ENCODE measurements at places on chromosomes 5 and 9. TPM values are rescaled to one million over a fixed set of nuclear protein-coding genes. Genes with fewer than 3 reads are reported as not detected.
A peak's percentile ranks its signal among the peaks of the same experiment; 100 is the strongest.

- H3K4me1 ChIP-seq, result no peaks in the 10 kb centered on the region
- no peak overlapping the region for H3K27ac ChIP-seq
- H3K36me3 ChIP-seq, result no peaks in the 10 kb centered on the region
- H3K4me3 ChIP-seq, result no peak overlapping the region
- DNase-seq, result no peak
Observed at GRCh38 chr5:41156739-41157138, 56.6 kb downstream of the C6 start.

GRCh38 chr5:137275083-137275482 lies 224.0 kb downstream of the SPOCK1 start:
- H3K4me1 ChIP-seq, result peaks cover 4% of the 10 kb centered on the region
- no peak for DNase-seq
- no peaks in the 10 kb centered on the region for H3K36me3 ChIP-seq
- peaks cover 6% of the 10 kb centered on the region for H3K27me3 ChIP-seq
- H3K27ac ChIP-seq, result no peak overlapping the region

DNA sequence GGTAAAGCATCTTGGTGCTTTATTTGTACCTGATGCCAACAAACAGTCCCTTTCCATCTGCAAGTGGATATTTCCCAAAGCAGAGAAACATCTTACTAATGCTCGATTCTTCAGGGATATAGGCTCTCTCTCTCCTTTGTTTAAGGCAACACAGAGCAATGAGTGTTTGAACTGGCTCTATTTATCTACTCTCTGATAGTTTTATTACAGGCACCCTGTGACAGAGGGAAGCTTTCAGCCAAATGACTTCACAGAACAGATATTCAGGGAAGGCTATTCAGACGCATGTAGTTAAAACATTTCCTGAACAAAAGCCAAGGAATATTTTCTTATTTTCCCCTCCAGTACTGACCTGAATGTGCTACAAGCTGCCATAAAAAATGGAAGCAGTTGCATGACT lies 141.8 kb downstream of the YIPF5 start:
- H3K27me3 ChIP-seq, result no peaks in the 10 kb centered on the region
- H3K4me1 ChIP-seq, result peaks cover 2% of the 10 kb centered on the region
- H3K4me3 ChIP-seq, result no peak overlapping the region
- no peaks in the 10 kb centered on the region for H3K36me3 ChIP-seq

GRCh38 chr5:1336106-1336561 lies 8.8 kb downstream of the CLPTM1L start:
- no peak for DNase-seq
- peaks cover 43% of the 10 kb centered on the region for H3K36me3 ChIP-seq
- H3K4me3 ChIP-seq, result no peak overlapping the region
- no peaks in the 10 kb centered on the region for H3K4me1 ChIP-seq
- no peak overlapping the region for H3K27ac ChIP-seq

DNA sequence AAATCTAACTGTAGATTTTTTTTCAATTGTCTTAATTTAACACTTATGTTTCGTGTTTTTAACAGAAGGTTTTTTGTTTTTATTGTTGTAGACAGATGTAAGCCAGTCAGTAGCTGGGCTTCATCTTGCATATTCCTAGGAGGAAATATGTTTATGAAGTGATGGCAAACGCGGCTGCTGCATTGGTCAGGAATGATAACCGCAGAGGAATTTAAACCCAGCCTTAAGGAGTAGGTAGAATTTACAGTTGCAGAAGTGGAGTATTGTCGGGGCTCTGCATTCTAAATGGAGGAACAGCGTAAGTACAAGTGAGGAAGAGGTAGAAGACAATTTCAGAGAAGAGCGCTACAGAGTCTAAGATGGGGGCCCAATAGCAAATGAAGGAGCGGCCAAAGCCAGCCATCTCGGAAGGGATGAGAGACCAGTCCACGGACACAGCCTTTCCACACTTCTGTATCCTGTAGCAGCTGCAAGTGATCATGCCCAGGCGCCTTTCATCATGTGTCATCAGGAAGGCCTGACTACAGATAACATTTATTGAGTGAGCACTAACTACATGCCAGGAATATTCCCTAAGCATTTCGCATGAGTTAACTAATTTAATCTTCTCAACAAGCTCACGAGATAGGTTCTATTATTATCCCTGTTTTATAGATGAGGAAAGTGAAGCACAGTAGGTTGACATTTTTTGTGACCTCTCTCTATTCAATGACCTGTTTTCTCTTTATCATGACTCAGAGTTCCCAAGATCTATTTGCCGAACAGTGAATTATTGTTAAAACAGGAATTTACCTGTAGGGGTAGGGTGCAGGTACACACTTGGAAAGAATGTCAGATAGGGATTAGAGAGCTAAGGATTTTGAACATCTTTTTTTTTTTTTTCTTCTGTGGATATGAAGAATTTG lies 38.1 kb downstream of the CMYA5 start:
- no peak overlapping the region for H3K4me3 ChIP-seq
- H3K4me1 ChIP-seq, result no peaks in the 10 kb centered on the region
- H3K27ac ChIP-seq, result no peak overlapping the region
- peaks cover 18% of the 10 kb centered on the region for H3K36me3 ChIP-seq
- no peaks in the 10 kb centered on the region for H3K27me3 ChIP-seq
- peak; percentile 54 for DNase-seq

- H3K4me3 ChIP-seq, result no peak overlapping the region
- H3K4me1 ChIP-seq, result no peaks in the 10 kb centered on the region
- no peaks in the 10 kb centered on the region for H3K36me3 ChIP-seq
- DNase-seq, result no peak
- peaks cover 11% of the 10 kb centered on the region for H3K27me3 ChIP-seq
- no peak overlapping the region for H3K27ac ChIP-seq
Observed at GRCh38 chr9:16436545-16436944, 433.9 kb downstream of the BNC2 start.

DNA sequence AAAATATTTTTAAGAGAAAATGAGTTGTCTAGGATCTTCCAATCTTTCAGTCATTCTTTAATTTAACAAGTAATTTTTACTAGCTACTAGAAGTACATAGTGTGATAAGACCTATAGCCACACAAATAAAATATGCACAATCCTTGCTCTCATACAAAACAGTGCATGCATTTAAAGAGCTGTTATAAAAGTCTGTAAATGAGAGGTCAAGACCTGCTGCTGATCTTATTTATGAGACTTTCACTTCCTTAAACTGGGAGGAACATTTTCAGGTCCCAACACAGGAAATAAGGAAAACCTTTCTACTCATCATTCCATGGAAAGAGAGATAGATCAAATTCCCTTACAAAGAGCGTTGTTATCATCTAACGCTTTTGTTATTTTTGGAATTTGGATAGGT lies 54.2 kb upstream of the PAM start:
- no peaks in the 10 kb centered on the region for H3K36me3 ChIP-seq
- DNase-seq, result no peak
- H3K4me1 ChIP-seq, result no peaks in the 10 kb centered on the region
- H3K27ac ChIP-seq, result no peak overlapping the region
- no peaks in the 10 kb centered on the region for H3K27me3 ChIP-seq

DNA sequence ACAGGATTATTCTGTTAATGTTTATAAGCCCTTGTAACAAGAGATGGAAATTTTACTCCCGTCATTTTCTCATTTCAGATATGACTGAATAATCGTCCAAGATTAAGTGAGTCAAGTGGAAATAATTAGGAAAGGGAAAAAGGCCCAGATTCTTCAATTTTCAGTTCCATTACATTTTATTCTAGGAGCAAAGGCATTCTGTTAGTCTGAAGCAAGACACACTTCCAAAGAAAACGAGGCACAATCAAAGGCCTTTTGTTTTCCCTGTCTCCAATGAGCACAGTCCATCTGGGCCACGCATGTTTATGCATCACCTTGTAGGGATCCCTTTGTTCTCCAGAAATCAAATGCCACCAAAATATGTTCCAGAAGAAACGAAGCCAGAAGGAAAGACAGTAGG lies 382.9 kb upstream of the RFX3 start:
- H3K4me1 ChIP-seq, result no peaks in the 10 kb centered on the region
- H3K4me3 ChIP-seq, result no peak overlapping the region
- no peaks in the 10 kb centered on the region for H3K27me3 ChIP-seq
- no peak overlapping the region for H3K27ac ChIP-seq

- H3K27ac ChIP-seq, result no peak overlapping the region
- no peak overlapping the region for H3K4me3 ChIP-seq
- peaks cover 4% of the 10 kb centered on the region for H3K27me3 ChIP-seq
- DNase-seq, result no peak
Observed at GRCh38 chr5:151556806-151557205, 34.3 kb downstream of the FAT2 start.

DNA sequence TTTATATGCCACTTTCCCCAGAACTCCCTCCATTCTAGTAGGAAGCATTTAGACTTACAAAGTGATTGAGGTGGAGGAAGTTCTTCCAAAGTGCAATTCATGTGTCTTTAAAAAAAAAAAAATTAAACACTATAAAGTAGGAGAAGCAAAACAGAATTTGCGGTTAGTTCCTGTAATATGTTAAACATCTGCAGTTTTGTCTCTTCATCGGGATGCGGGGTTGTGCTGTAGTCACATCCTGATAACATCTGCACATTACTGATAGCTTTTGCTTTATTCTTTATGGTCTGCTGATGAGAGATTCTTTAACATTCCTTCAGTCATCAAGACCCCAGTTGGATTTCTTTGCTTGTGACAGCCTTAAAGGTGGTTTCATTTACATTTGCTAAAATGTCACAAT lies 694.3 kb downstream of the NR2F1-AS1 start:
- no peak overlapping the region for H3K4me3 ChIP-seq
- H3K27ac ChIP-seq, result no peak overlapping the region
- H3K27me3 ChIP-seq, result peaks cover 63% of the 10 kb centered on the region
- no peaks in the 10 kb centered on the region for H3K36me3 ChIP-seq

GRCh38 chr5:58795327-58795726 lies 212.5 kb downstream of the RAB3C start:
- no peak for DNase-seq
- no peaks in the 10 kb centered on the region for H3K27me3 ChIP-seq
- H3K27ac ChIP-seq, result no peak overlapping the region
- no peaks in the 10 kb centered on the region for H3K36me3 ChIP-seq
- no peaks in the 10 kb centered on the region for H3K4me1 ChIP-seq

GRCh38 chr9:4680750-4681149 lies 1.4 kb downstream of the CDC37L1 start:
- no peaks in the 10 kb centered on the region for H3K27me3 ChIP-seq
- DNase-seq, result no peak
- peak overlapping the region; percentile 48 for H3K4me3 ChIP-seq
- peak overlapping the region; percentile 95 for H3K27ac ChIP-seq
- H3K36me3 ChIP-seq, result peaks cover 4% of the 10 kb centered on the region
- H3K4me1 ChIP-seq, result peaks cover 19% of the 10 kb centered on the region

DNA sequence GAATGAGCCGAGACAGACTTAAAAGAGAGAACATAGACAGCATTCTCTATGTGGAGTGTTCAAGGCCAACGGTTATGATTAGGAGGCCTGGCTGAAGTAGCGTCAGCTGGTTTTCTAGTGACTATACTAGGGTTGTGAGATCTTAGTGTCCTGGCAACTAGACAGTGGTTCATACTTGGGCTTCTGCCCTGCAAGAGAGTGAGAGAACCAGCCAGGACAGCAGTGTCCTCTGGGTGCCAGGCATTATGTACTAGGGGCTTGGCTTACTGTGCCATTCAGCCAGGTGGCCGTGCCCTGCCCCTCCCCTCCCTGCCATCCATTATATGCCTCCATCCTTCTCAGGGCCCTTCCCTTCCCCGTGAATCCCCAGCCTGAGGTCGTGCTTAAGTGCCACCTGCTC lies 56.8 kb downstream of the TRIO start:
- H3K36me3 ChIP-seq, result no peaks in the 10 kb centered on the region
- no peak overlapping the region for H3K4me3 ChIP-seq
- no peaks in the 10 kb centered on the region for H3K27me3 ChIP-seq
- H3K4me1 ChIP-seq, result peaks cover 35% of the 10 kb centered on the region
- DNase-seq, result no peak
- no peak overlapping the region for H3K27ac ChIP-seq

DNA sequence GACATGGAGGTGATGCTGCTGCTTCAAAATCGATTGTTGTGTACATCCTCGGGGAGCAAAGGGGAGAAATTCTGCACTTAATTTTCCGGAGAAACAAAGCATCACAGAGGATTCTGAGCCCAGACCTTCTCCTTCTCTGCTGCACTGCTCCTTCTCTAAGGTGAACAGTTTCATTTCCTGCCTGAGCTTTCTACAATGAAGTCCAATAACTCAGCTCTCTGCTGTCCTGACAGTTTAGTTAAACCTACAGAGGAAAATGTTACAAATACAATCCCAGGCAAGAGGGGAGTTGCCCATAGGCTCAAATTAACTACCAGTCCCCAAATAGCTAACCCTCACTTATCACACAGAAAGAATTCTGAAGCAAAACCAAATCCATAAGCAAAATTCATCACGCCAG lies 206.3 kb downstream of the EFNA5 start:
- peaks cover 39% of the 10 kb centered on the region for H3K4me1 ChIP-seq
- no peak overlapping the region for H3K4me3 ChIP-seq
- H3K36me3 ChIP-seq, result no peaks in the 10 kb centered on the region
- no peak for DNase-seq
- no peak overlapping the region for H3K27ac ChIP-seq

- H3K27me3 ChIP-seq, result no peaks in the 10 kb centered on the region
- no peak overlapping the region for H3K27ac ChIP-seq
- no peaks in the 10 kb centered on the region for H3K4me1 ChIP-seq
- no peak overlapping the region for H3K4me3 ChIP-seq
- DNase-seq, result no peak
- H3K36me3 ChIP-seq, result no peaks in the 10 kb centered on the region
Observed at GRCh38 chr5:7676455-7676854, 174.5 kb downstream of the CFAP90 start.

DNA sequence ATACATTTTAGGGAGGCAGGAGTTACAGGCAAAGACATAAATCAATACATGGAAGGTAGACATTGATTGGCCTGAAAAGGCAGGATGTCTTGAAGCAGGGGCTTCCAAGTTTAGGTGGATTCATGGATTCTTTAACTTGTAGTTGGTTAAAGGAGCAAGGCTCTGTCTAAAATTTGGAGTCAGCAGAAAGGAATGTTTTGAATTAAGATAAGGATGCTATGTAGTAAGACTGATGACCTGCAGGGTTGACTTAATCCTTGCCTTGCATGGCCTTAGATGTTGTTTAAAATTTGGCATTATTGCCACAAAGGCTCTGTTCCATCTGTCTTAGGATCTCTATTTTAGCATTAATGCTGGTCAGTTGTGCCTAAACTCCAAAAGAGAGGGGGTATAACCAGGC lies 171.3 kb downstream of the C5orf15 start:
- H3K27ac ChIP-seq, result no peak overlapping the region
- H3K4me1 ChIP-seq, result no peaks in the 10 kb centered on the region
- H3K36me3 ChIP-seq, result no peaks in the 10 kb centered on the region

GRCh38 chr9:130680836-130681768 lies 12.5 kb upstream of the EXOSC2 start:
- H3K27ac ChIP-seq, result no peak overlapping the region
- no peaks in the 10 kb centered on the region for H3K36me3 ChIP-seq
- peaks cover 46% of the 10 kb centered on the region for H3K27me3 ChIP-seq
- H3K4me1 ChIP-seq, result no peaks in the 10 kb centered on the region

- H3K36me3 ChIP-seq, result no peaks in the 10 kb centered on the region
- H3K27me3 ChIP-seq, result no peaks in the 10 kb centered on the region
- H3K4me1 ChIP-seq, result peaks cover 5% of the 10 kb centered on the region
- H3K27ac ChIP-seq, result no peak overlapping the region
- no peak overlapping the region for H3K4me3 ChIP-seq
- DNase-seq, result no peak
Observed at GRCh38 chr5:72441862-72442540, 65.2 kb downstream of the ZNF366 start.

Gene RPL37
- polyA plus RNA-seq, result 473 TPM

Gene ADAMTS2
- 7.0 TPM for polyA plus RNA-seq

Gene ANKH
- 58.7 TPM for polyA plus RNA-seq

Gene DRD1
- polyA plus RNA-seq, result 0.96 TPM

Gene CDHR2
- 0.59 TPM for polyA plus RNA-seq

Gene ADGRD2
- 1.7 TPM for polyA plus RNA-seq

Gene CAVIN4
- polyA plus RNA-seq, result 1.6 TPM

Gene FGF1
- not detected for polyA plus RNA-seq

Gene BTNL9
- not detected for polyA plus RNA-seq

Gene SPATA31A3
- polyA plus RNA-seq, result not detected

Gene GABRG2
- 1.3 TPM for polyA plus RNA-seq

Gene PKD2L2
- polyA plus RNA-seq, result not detected

Gene SNX18
- 15.6 TPM for polyA plus RNA-seq

Measured in cardiac muscle cell (in vitro differentiated cells and primary cell).